Activated naive CD4-positive, alpha-beta T cell treated with Interleukin-2 at 50 U/mL for 16 hours (primary cell): ENCODE measurements at places on chromosomes 5 and 9.

DNA sequence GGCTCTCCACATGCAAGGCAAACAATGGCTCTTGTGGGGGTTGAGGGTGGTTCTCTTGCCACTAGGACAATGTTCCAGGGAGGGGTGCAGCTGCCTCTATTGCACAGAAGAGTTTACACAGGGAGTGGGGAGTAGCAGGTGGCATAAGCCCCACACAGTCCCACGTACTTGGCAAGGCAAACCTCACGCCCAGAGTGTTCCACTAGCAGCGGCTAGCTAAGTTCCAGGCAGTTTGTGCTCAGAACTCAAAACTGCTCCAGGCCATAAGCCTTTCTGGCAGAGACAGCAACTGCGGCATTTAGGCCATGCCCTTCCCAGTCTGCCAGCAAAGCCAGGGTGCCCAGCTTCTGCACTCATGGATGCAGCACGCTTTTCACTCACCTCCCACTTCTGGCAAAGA is 29.0 kb upstream of the BTNL3 start:
- no peak for DNase-seq

DNA sequence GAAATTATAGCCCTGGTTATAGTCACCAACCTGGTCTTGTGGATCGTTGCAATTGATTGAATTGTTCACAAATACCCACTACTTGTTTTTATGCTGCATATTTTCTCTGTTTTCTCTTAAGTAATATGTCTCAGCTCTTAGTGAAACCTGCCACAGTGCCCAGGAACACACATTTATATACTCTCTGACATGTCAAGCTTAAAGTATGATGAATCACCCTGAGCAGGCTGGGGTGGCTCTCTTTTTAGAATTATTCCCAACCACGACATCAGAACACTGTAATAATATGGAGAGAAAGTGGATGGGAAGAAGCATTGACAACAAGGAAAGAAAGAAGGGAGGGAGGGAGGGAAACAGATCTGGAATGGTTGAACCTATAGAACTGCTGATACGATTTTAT is 72.8 kb upstream of the ZNF608 start:
- no peak for DNase-seq

DNA sequence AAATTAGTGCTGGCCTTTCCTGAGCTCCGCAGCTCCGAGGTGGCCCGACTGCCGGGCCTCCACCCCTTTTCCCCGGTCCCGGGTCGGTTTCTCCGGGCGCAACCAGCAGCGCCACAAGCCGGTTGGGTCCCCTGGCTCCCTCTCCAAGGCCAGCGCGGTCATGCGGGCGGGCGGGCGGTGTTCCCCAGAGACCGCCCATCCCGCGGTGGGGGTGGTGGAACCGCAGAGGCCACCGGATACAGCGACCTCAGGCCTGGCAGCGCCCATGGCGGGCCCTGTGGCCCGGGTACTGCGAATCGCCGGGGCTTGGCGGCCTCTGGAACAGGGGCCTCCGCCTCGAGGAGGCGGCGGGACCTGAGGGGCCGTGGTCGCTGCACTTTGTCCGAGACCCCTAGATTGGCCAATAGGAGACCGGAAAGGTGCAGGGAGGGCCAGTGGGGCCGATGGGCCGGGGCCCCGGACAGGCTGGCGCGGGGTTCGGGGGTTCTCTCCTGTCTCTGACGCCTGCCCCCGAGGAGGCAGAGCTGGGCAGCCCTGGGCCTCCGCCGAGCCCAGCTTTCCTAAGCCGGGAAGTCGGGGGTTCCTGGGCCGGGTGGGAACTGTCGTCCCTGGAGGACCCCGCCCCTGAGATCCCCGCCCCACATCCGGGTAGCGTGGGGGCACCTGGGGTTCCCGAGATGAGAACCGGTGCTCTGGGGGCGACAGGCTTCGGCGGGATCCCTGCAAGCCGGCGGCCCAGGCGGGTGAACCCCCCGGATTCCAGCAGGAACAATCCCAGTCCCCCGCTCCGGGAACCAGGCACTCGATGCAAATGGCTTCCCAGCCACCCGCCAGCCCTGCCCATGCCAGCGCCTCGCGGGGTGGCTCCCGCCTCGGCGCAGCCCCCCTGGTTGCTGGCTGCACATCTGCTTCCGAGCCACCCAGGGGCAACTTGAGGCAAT is 293.9 kb downstream of the ZSWIM6 start:
- DNase-seq = peak; percentile 6

DNA sequence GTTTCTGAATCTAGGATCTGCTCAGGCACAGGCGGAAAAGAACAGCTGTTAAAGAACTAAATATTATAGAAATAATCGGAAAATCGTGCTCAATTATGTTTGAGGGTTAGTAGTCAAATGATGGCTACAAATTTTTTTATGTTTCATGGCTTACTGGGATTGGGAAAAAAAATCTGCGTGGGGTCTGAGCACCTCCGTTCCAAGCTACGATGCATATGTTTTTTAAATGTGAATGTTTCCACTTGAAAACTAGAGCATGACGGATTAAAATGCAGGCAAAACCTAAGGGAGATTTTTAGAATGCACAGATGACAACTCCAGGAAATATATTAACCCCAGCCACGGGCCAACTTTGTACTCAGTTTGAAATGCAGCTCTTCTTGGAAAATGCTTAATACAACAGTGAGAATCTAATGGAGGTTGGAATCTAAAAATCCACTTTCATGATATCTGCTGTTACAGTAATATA is 5.3 kb downstream of the OTP start:
- no peak for DNase-seq

DNA sequence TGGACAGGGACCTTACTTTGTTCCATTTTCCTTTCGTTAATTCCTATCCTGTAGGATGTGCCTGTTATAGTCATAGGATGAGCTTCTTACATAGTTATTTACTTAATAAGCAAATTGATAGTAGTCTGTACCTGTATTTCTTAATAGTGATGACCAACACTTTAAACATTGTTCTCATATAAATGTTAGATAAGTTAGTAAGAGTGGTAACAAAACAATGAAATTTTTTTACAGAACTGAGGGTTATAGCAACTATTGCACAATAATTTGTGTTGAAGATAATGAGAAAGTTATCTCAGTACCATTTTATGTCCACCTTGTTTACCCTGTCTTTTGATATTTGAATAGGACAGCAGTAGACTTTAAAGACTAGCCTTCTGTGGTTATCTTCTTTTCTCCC is 162.9 kb upstream of the ELL2 start:
- no peak for DNase-seq

GRCh38 chr9:100167915-100168654 is 69.0 kb downstream of the INVS start:
- no peak for DNase-seq
